ENCODE measurements at places on chromosomes 6 and 20.

GRCh38 chr20:22430154-22430745 lies 154.1 kb downstream of the FOXA2 start:
- no peak for DNase-seq

- DNase-seq: no peak
Measured at GRCh38 chr20:59567585-59568508, 36.5 kb upstream of the PHACTR3 start.

GRCh38 chr6:16257999-16258708 lies 19.8 kb downstream of the GMPR start:
- no peak for DNase-seq

DNA sequence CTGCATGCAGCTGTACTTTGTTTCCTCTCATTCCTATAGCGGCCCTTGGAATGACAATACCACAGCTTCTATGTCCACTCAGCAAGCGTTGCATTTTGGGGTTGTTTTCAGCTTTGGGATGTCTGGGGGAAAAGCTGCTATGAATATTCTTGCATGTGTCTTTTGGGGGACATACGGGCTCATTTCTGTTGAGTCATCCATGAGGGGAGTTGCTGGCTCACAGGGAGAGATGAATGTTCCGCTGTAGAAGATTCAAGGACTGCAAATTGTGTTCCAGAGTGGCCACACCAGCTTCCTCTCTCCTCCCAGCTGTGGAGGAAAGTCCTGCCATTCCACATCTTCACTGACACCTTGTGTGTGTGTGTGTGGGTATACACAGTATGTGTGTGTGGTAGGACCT lies 43.3 kb downstream of the TGM2 start:
- no peak for DNase-seq

DNA sequence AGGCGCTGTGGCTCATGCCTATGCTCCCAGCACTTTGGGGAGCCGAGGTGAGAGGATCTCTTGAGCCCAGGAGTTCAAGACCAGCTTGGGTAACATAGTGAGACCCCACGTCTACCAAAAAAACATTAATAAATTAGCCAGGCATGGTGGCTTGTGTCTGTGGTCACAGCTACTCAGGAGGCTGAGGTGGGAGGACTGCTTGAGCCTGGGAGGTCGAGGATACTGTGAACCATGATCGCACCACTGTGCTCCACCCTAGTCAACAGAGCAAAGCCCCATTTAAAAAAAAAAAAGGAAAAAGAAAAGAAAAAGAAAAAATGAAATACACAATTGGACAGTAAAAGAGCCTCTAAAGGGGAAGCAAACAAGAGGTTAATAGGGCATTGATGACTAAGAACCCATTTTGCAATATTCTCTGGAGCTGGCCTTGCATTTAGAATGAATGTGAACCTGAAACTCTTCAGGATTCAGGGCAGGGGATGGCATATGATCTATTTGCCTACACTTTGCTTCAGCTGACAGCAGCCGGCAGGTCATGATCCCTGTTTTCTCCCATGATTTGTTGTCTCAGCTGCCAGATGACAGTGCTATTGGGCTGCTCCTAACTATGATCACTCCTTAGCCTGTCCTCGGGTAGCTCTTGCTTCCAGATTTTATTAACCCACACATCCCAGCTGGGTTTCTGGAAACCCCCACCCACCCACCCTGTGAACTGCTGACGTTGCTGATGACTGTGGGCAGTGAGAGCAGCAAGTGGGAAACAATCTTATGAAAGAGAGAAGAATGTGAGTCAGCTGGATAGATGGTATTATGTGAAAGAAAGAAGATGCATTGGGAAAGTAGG lies 83.8 kb upstream of the ELOVL5 start:
- peak; percentile 98 for DNase-seq

DNA sequence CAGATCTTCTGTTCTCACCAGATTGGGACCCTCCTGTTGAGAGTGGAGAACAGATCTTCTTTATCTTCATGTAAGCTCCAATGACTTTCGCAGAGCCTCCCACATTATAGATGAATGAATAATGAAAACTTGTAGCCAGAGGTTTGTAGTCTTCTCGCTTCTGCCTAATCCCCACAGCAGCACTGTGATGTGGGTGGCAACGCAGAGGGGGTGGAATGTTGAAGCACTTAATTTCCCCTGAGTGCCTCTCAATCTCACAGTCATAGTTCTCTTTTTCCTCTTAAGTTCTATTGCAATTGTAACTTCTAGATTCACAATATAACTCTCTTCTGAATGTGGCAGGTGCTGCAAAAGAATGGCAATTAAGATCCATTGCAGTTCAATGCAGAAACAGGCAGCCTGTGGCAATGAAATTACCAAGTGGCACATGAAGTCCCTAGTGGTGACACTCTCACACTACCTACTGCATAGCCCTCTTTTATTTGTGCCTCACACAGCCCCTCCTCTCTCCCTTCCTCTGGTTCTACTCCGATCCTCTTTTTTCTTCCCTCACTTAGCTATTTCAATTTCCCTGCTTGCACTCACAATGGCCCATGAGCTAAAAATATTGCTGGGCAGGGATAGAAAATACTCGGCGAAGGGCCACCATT lies 281.9 kb downstream of the UBE3D start:
- no peak for DNase-seq

- no peak for DNase-seq
Measured at GRCh38 chr20:38184101-38184500, 19.0 kb upstream of the TGM2 start.

- peak; percentile 21 for DNase-seq
Measured at GRCh38 chr6:45376310-45377042, 1.3 kb downstream of the SUPT3H start.

GRCh38 chr6:43009124-43009523 lies 4.6 kb downstream of the MEA1 start:
- peak; percentile 36 for DNase-seq

- no peak for DNase-seq
Measured at GRCh38 chr6:53344969-53345368, 3.8 kb downstream of the ELOVL5 start.

GRCh38 chr6:125094563-125094962 lies 59.0 kb upstream of the TPD52L1 start:
- DNase-seq: no peak

DNA sequence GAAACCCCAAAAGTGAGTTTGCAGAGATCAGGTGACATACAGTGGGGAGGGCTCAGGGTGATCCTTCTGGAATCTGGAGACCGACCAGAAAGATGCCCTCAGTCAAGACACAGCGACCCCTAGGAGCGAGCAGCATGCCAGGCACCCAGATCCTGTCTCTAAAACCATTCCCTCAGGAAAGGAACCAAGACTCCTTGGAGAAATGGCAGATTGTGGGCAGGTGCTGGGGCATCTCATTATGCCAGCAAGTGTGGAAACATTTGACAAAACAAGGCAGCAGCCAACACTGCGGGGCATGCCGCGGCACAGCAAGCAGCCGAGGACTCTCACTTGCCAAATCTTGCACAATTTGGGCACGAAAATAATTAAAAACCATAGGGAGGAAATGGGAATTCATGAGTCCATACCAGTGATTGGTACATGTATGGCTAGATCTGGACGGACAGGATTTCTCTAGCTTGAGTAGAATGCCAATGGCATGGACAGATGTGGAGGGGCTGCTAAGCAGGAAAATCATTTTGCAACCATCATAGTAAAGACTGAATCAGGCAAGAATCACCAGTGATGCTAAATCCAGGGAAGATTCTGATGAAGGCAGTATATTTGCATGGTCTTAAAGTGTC lies 76.9 kb downstream of the GINS1 start:
- DNase-seq: no peak

DNA sequence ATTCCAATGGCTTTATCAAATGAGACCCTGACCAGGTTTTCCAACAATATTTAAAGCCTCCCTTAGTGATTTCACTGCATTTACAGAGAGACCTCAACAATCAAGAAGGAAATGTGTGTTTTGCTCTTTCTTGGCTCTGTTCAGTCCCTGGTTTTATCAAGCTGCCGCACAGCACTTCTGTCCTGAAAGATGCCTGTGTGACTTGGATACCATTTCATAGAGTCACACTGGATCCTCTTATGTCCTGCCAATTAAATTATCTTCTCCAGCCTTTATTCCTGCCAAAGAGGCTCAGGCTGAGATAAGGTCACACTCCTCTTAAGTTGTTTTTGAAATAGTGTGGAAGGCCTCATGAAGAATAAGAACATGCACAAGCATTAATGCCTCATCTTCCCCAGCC lies 197.0 kb upstream of the RNF217 start:
- no peak for DNase-seq

DNA sequence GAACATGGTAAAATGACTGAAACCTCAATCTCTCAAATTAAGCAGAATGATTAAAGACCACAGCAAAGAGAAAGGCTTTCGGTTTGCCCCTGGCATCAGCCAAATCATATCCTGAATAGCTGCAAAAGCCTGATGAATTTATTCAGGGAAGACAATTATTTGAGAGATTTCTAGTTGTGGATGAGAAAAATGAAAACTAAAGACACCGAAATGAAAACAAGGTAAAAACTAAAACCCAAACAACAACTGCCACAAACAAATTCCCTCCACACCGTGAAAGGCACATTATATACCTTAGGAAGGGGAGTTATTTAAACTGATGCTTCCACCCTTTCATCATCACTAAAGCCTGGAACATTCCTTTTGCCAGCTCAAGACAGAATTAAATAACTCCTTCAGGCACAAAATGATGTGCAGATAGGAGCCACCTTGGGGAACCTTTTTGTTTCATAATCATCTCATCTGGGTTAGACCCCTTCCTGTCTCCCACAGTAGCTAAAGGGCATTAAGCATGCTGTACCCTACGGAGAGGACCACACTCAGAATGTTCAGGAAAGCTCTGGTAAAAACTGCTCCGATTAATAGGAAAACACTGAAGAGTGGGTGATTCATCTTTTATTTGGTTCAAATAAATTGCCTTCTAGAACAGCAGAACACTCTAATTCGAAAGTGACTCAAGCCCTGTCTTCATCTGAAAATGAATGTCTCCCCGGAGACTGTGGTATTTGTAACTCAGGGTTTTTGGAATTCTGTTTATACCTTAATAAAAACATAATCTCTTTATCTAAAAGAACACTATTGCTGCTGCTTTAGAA lies 9.1 kb upstream of the ANKRD60 start:
- DNase-seq: no peak

DNA sequence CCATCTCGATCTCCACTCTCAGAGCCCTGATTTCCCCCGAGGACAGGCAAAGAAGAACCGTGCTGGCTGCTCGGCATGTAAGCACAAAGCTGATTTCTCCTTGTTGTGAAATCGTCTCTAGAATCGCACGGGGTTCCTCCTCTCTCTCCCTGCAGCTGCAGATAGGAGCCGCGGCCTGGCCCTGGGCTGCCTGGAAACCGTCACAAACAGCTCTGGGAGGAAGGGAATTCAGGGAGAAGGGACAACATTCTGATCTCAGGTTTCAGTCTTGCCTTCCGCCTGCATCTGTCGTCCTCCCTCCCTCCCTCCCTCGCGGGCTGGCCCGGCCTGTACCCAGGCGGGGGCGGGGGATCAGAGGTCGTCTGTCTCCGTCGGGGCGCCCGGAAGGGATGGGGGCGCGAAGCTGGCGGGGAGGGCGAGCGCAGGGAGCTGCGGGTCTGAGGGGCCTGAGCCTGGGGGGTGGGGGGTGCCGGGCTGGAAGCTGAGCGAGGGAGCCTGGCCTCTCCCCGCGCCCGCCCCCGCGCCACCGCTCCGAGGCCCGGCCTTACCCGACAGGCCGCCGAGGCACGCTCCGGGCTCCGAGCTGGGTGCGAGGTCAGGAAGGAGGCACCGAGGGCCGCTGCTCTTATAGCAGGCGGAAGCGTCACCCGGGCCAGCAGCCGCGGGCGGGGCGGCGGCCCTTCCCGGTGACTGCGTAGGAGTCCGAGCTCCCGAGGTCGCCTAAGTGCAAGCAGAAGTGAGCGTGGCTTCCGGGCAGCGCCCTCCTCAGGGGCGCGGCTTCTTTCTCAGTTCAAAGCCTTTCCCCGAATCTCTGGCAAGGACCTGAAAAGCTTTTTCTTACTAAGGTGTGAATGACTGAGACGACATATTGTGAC lies at the start of gene SERPINB1:
Gene SERPINB1, minus strand, starts transcription at position 600 of the 875 bp plus-strand sequence. CDS start 1,277 bp downstream, outside the sequence.
- DNase-seq: peak; percentile 99

DNA sequence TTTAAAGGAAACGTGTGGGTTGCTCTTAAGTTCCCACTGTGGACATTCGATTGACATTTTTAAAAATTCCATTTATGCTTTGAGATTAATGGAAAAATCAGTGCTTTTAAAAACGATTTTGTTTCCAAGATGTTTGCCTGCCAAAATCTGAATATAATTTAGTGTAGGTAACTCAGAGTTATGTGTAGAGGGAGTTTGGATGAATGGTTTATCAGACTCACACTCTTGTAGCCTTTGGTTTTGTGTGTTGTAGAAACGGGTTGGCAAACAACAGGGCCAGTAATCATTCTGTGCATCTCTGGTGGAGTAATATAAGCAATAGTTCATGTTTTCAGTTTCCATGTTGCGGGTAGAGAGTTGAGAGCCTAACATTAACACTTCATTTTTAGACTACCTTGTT lies 140.6 kb downstream of the RPS12 start:
- no peak for DNase-seq

GRCh38 chr20:36919715-36920333 lies 31.7 kb downstream of the SAMHD1 start:
- DNase-seq: peak; percentile 69

DNA sequence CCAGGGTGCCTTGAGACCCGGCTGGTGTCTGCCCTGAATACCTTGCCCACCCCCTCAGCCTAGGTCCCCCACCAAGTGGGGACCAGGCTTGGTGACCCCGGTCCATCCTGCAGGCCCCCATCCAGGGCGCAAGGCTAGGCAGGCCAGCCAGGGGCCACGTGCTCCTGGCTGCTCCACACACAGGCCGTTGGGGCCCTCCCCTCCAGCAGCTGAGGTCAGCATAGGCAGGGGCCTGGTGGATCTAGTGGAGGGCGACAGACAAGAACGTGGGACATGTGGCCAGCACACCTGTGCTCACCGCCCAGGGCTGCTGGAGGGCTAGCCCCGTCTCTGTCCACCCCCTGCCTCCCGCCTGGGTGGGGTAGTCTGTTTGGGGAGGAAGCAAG lies 7.5 kb upstream of the HRH3 start:
- no peak for DNase-seq

- DNase-seq: no peak
Measured at GRCh38 chr6:47581591-47581990, 104.0 kb downstream of the CD2AP start.

DNA sequence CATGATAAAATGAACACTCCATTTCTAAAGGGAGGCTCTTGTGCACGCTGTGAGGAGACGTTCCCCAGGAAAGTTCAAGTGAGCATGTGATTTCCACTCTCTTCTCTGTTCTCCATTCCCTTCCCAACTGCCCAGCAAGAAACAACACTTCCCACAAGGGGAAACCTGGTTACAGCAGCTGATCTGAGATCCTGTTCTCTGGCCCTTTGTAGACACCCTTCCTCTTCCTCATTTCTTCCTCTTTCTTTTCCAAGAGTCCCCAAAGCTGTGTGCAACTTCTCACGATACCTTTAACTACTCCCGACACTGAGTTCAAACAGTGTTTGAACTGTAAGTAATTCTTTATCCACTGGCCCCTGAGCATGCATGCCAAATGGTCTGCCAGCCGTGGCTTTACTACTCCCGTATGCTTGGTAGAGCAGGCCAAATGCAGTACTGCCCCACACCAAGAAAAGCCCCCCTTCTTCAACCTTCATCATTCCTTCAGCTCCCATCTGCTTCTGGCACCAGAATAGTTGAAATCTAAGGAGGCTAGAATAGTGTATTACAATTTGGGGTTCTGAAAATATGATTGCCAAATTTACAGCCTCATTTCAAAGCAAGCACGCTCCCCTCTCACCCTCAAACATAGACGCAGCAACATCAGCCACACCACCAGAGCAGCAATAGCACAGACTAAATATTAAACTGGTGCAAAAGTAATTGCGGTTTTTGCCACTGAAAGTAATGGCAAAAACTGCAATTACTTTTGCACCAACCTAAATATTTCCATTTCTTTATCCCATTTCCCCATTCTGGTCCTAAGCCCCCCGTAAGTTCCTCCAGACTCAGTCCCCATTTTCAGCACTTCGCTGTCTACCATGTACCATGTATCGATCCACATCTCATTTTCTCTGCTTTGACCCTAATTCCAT lies 4.3 kb downstream of the HLA-DMB start:
- DNase-seq: peak; percentile 59

Data from inflammatory macrophage treated with lipopolysaccharide for 4 hours (primary cell).